K562 (cell line): ENCODE measurements at places on chromosomes 13 and 19. TPM values are rescaled to one million over a fixed set of nuclear protein-coding genes. Genes with fewer than 3 reads are reported as not detected.

CCNE1 gene
- total RNA-seq, result 31.8 and 34.9 TPM in 2 replicates

BRME1 gene
- 5.9 and 6.1 TPM in 2 replicates for total RNA-seq

MCEMP1 gene
- total RNA-seq, result 0.51 and 0.63 TPM in 2 replicates

GRCh38 chr13:22285867-22286266 is 615.0 kb downstream of the FGF9 start:
- no peak for DNase-seq
- H3K27me3 ChIP-seq, result no peaks in the 10 kb centered on the region
- no peak overlapping the region for H3K4me3 ChIP-seq
- no peaks in the 10 kb centered on the region for H3K36me3 ChIP-seq
- no peaks in the 10 kb centered on the region for H3K4me1 ChIP-seq
- no peak overlapping the region for H3K27ac ChIP-seq

GRCh38 chr13:36275190-36276002 is 22.2 kb downstream of the CCDC169 start:
- no peaks in the 10 kb centered on the region for H3K27me3 ChIP-seq
- H3K4me3 ChIP-seq, result no peak overlapping the region
- no peaks in the 10 kb centered on the region for H3K4me1 ChIP-seq
- H3K27ac ChIP-seq, result no peak overlapping the region
- DNase-seq, result peak; percentile 27
